GM12878 (cell line): ENCODE measurements at places on chromosomes 2 and 18. TPM values are rescaled to one million over a fixed set of nuclear protein-coding genes. Genes with fewer than 3 reads are reported as not detected.

The SKA1 gene
- 28.2 and 34.2 TPM in 2 replicates for polyA plus RNA-seq

The TMEM150A gene
- polyA plus RNA-seq: 4.4 and 4.7 TPM in 2 replicates

The LRP1B gene
- polyA plus RNA-seq: 0.01 TPM in 1 of 2 replicates, not detected in the other

The IL18R1 gene
- 14.3 TPM in 2 replicates for polyA plus RNA-seq

The BCL2 gene
- 6.9 and 7.9 TPM in 2 replicates for polyA plus RNA-seq

The RAB6C gene
- polyA plus RNA-seq: not detected in 2 replicates

The TIMM21 gene
- 203 and 227 TPM in 2 replicates for polyA plus RNA-seq

The IGFBP5 gene
- 0.03 TPM in 1 of 2 replicates, not detected in the other for polyA plus RNA-seq

The INO80C gene
- 28.3 and 31.1 TPM in 2 replicates for polyA plus RNA-seq

The SCLY gene
- polyA plus RNA-seq: 46.4 and 48.1 TPM in 2 replicates

The CDK15 gene
- not detected in 2 replicates for polyA plus RNA-seq

The CASP10 gene
- polyA plus RNA-seq: 7.0 and 9.1 TPM in 2 replicates

The THAP4 gene
- polyA plus RNA-seq: 43.7 and 48.5 TPM in 2 replicates

The NEURL3 gene
- 0.55 and 0.76 TPM in 2 replicates for polyA plus RNA-seq

The B4GALT6 gene
- polyA plus RNA-seq: 9.6 and 11.9 TPM in 2 replicates

The CAPN10 gene
- 17.1 and 22.6 TPM in 2 replicates for polyA plus RNA-seq
